ENCODE measurements at places on chromosomes 2 and 18.

DNA sequence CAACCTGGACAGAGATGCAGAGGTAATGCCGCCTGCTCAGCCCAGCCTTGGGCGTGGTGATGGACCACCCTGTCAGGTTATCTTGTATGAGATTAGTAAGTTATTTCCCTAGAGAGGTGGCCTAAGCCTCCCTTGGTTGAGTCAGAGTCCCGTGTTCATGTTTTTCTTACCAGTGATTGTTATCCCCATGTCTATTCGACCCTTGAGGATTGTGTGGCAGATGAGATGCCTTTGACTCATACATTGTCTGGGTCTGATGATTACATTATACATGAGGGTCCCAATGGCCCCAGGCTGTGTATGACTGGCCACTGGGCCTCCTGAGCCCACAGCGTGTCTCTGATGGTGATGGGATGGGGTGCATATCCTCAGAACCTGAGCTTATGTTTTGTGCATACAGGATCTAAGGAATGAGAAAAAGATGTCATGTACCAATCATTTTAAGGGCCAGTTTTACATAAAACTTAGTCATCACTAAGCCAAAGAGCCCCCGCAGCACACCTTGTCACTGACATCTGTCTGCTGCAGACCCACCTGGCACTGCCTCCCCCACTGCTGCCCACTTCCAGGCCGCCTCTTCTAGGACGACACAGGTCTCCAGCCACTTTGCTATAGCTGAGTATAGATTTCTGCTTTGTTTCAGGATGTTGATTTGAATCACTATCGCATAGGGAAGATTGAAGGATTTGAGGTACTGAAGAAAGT is 7.7 kb downstream of the PPP1R7 start:
- peak; percentile 58 for DNase-seq

DNA sequence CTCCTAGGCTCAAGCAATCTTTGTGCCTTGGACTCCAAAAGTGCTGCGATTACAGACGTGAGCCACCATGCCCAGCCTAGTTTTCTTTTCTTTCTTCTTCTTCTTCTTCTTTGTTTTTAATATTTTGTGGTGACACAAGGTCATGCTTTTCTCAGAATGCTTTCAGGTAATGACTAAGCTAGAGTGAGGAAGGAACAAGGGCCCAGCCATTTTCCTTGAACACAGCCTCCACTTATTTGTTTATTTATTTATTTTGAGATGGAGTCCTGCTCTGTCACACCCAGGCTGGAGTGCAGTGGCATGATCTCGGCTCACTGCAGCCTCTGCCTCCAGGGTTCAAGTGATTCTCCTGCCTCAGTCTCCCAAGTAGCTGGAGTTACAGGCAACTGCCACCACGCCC is 74.3 kb upstream of the ST3GAL5 start:
- DNase-seq = no peak

- DNase-seq = peak; percentile 90
Measured at GRCh38 chr2:152445791-152446201, 110.8 kb downstream of the FMNL2 start.

GRCh38 chr2:168165985-168166901 is 81.2 kb downstream of the STK39 start:
- DNase-seq = no peak

DNA sequence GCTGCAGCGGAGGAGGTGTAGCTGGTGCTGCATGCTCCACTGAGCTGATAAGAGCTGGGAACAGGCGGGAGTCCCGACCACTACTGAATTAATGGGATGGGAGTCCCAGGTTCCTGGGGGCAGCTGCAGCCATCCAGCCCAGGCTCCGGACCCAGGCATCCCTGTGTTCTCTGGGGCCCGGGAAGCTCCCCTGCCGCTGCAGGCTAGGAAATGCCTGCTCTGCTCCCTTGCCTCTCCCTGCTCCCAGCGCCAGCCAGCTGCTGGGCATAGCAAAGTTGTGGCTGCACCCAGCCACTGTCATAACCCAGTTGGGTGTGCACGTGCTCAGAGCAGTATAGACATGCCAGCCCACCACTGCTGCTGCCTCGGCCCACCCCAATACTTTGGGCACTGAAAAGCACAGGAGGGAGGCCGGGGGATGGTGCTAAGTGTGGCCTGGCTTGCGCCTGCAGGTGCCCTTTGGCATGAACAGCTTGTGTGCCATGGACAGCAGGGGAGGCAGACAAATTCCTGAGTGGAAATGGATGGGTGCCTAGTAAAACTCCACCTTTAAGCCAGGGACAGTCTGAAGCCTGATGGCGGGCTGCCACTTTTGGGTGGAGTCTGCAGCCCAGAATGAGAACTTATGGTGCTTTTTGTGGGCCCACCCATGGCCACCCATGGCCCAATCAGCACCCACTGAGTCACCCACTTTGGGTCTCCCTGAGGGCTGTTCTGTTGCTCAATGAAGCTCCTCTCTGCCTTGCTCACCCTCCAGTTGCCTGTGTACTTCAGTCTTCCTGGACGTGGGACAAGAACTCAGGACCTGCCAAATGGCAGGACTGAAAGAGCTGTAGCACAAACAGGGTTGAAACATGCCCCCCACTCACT is 219.3 kb upstream of the TMEFF2 start:
- no peak for DNase-seq

GRCh38 chr2:219344751-219345430 is 12.3 kb upstream of the RESP18 start:
- no peak for DNase-seq

GRCh38 chr2:70684846-70685622 is 83.0 kb downstream of the ADD2 start:
- DNase-seq = no peak

- DNase-seq = peak; percentile 98
Measured at GRCh38 chr2:237669628-237670392, 42.4 kb downstream of the LRRFIP1 start.

- no peak for DNase-seq
Measured at GRCh38 chr2:120118018-120118417, 105.1 kb downstream of the EPB41L5 start.

DNA sequence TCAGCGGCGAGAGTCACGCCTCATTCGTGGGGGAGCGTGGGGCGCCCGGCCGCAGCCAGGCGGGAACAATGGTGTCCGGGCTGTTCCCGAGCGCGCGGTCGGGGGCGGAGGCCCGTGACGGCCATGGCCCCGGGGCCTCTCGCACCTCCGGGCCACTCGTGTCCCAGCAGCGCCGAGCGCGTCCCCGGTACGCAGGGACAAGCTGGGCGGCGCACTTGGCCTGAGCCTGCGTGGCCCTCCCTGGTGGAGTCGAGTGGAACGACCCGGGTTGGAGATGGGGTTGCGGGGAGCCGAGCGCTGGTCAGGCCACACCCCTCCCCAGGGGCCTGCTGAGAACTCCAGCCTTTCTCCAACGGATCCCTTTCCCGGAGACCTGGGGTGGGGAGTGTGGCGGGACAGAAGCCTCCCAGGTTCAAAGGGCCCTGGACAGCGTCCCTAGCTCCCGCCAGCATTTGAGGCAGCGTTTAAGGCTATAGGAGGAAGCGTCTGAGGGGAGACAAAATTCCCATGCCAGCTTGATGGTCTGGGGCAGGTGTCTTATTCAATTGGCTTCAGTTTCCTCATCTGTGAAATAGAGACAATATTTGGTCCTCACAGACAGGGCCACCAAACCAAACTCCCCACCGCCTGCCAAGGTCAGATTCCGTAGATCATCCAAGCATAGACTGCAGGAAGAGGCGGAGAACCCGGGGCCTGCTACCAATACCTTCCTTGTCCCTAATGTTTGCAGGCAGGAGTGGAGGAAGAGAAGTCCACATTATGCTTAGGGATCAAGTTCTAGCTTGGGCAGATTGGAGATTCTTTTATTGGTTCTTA is 553 bp downstream of the CNDP2 start:
- peak; percentile 65 for DNase-seq

DNA sequence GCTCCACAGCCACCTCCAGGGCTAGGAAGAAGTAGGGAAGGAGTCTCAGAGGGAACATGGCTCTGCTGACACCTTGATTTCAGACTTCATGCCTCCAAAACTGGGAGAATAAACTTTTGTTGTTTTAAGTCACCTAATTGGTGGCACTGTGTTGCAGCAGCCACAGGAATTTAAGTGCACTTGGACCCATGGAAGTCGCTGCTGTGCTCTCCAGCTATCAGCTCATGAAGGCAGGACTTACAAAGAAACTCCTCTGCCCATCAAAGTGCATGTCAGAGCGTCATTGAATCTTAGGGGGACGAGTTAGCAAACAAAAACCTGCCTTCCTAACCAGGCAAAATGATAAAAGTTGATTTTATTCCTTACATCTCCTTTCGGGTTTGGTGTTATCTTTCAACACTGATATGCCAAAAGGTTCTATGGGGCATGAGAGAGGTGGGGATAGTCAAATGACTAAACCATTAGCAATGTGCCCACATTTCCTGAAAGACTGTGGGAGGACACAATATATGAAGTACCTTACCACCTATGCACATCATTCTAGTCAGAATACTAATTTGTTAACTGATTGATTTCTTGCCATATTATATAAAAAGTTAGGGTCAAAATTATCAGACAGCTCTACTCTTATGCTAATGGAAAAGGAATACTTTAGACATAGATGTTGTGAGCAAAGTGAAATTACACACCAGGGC is 235.8 kb upstream of the TNP1 start:
- peak; percentile 25 for DNase-seq

DNA sequence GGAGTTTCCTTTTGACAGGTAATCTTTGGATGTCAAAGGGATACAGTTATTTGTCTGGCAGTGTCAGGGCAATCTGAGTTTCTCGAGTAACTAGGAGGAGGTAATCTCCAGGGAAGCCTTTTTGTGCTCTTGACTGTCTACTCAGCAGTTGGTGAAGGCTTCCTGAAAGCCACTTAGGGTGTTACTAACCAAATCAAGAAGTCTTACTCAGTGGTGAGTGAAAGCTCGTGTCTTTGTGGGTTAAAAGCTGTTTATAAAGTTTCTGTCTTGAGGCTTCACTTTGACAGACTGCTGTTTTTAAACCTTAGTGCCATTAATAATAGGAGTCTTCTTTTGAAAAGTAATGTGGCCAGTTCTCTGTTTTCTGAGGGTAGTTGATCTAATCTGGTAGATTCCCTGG is 1.7 kb downstream of the THSD7B start:
- no peak for DNase-seq

- no peak for DNase-seq
Measured at GRCh38 chr2:152221839-152222238, 46.3 kb upstream of the STAM2 start.

DNA sequence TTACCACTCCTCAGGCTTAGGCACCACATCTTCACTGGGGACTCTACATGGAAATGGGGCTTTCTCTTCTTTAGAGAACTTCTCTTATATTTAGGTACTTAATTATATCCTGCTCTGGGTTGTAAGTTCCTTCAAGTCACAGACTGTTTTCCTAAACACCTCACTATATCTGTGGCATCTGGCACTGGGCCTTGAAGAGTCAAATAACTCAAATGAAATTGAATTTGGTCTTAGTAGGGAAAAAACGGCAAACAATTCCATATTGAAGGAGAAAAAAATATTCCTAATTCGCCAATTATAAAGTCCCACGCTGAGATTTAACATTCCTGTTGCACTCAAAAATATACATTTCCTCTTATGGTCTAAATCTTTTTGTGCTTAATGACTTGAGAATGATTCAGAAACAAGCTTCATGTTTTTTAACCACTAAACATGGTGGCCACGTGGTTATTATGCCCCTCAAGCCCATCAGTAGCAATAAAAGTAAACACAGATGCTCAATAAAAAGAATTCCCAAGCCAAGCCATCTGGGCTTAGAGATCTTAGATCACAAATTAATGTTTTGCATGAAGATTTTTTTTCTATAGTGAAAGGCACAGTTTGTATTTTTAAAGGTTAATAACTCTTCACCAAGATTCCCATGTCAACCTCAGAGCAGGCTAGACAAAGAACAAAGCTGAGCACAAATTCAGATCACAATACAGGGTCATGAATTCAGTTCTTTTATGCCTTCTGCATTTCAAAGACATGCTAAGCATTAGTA is 105.5 kb upstream of the SYT4 start:
- DNase-seq = no peak

DNA sequence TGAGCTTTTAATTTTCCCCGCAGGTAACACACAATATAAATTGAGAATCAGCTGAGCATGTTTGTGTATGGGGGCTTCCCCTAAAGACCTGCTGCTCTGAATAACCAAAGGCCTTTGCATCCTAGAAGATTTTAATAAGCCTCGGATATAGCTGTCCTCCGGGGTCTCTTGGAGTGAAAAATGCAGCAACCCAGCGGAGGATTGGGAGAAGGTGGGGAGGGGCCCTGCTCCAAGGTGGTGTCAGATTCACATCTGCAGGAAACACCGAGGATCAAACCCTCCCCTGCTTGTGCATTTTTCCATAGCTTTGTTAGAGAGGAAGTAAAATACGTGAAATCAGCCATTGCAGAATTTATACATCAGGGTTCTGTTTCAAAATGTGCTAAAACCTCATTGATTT is 63.0 kb upstream of the OTOF start:
- no peak for DNase-seq

DNA sequence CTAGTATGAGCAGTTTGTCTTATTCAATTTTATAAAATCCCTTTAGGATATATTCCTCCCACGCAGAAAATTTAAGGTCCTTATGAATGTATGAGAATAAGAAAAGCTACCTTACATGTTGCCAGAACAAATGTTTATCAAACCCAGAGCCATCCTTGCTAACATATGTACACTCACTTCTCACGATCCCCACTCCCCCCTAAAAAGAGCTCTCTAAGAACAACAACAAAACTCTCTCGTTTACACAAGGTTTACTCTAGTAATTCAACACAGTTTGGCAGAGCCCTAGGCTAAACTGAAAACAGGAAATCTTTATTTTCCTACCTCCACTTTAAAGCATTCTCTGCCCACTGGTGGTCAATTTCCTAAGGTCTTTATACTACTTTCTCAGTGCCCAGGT is 504.9 kb downstream of the ZEB2 start:
- DNase-seq = peak; percentile 7

GRCh38 chr2:12636837-12637581 is 79.7 kb upstream of the TRIB2 start:
- no peak for DNase-seq

GRCh38 chr18:70523792-70524182 is 234.9 kb downstream of the SOCS6 start:
- no peak for DNase-seq

DNA sequence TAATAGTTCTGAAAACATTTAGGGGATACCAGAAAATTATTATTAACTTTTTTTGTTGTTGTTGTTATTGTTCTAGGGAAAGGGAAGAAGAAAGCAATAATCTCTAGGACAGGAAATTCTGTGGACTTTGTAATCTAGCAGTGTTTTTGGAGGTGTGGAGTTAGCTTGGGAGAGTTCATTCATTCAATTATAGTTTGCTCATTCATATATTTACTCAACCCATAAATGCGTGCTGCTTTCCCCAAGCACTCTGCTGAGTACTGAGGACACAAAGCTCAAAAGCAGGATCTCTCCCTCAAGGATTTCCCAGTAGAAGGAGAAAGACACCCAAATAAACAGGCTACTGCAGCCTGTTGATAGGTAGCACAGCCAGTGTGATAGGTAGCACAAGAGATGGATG is 984.3 kb downstream of the BCL11A start:
- DNase-seq = no peak

DNA sequence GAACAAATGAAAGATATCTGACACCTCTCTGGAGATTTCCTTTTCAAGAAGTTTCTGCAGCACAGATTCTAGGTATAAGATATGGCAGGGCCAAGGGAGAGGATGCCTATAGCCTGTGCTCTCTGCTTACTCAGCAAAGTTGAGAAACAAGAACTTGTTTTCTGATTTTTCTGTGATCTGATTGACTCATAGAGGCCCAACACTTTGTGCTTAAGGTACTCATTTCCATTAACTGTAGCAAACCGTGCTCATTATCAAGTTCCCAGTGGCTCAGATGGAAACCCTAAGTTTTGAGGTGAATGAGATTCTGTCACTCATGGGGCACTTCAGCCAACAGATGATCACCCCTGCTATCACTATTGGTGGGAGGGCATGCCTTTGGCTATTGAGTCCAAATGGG is 124.3 kb downstream of the SP100 start:
- DNase-seq = no peak

GRCh38 chr18:48216639-48217257 is 192.4 kb downstream of the ZBTB7C start:
- DNase-seq = no peak

All from EL (cell line).